GM23248 (cell line): ENCODE measurements at places on chromosomes 5 and 9.

DNA sequence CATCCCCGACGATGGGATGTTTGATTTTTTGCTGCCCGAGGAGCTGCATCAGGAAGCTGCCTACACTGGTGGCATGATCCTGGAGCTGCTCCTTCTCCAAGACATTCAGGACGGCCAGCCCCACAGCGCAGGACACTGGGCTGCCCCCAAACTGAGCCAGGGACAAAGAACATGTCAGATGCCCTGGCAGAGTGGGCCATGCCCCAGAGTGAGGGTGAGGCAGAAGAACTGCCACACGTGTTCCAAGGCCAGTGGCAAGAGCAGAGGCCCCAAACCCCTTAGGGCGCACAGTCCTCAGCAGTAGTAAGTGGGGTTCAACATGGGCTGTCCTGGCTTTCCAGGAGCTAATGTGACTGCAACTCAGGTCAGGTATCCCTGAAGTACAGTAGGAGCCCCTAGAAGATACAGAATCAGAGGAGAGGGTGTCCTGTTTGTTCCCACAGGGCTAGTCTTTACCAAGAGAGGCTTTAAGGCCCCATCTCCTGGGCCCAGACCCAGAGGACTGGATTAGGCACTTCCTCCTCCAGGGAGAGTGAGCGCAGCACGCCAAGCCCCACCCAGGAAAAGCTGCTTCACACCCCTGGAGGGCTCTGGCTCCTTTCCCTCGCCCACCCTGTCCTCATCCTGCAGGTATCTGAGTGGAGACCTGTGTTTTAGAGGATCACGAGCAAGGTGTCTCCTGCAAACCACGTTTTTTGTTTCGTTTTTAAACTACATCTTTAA, 11.1 kb downstream of the HNRNPAB start:
- no peak overlapping the region for H3K4me3 ChIP-seq
- H3K27ac ChIP-seq, result no peak overlapping the region
- no peaks in the 10 kb centered on the region for H3K4me1 ChIP-seq
- no peak for DNase-seq
- H3K36me3 ChIP-seq, result peaks cover 28% of the 10 kb centered on the region; the same call in 1 of the 2 replicates

GRCh38 chr9:131394464-131395156, 724 bp downstream of the PRRC2B start:
- peak overlapping the region; percentile 84 for H3K27ac ChIP-seq
- no peaks in the 10 kb centered on the region for H3K36me3 ChIP-seq
- H3K4me3 ChIP-seq, result peak overlapping the region; percentile 94
- peaks cover 44% of the 10 kb centered on the region for H3K4me1 ChIP-seq

DNA sequence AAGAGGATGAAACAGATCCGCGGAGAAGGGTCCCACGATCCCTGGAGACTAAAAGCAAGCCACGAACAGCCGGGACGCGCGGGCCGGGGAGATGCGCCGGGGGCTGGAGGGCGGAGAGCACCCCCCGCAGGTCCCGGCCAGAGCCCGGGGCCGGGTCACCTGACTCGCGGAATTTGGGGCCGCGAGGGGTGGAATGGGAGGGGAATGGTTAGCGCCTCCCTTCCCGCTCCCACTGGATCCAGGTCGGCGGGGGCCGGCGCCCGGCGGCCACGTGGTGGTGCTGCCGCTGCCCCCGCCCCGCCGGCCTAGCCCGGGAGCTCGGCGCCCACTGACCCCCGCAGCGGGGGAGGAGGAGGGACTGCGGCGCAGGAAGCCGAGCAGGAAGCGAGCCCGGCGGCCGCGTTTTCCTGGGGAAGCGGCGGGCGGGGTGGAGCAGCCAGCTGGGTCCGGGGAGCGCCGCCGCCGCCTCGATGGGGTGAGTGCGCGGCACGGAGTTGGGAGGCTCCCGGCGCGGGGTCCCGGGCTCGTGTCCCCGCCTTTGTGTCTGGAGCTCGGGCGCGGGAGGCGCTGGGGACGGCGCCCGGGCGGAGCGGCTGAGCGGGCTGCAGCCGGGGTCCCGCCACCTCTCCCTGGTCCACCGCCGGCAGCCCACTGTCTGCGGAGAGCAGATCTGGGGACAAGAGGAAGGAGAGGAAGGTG, at the start of gene RAI14:
Gene RAI14, plus strand, starts transcription at position 328 of the 699 bp plus-strand sequence. CDS start 30,592 bp downstream, outside the sequence.
- H3K36me3 ChIP-seq, result no peaks in the 10 kb centered on the region
- H3K4me1 ChIP-seq, result peaks cover 47% of the 10 kb centered on the region
- H3K4me3 ChIP-seq, result peak within 1 kb of the TSS; percentile 87
- no peaks in the 10 kb centered on the region for H3K27me3 ChIP-seq

GRCh38 chr5:53603009-53603687, 42.7 kb downstream of the NDUFS4 start:
- H3K27me3 ChIP-seq, result no peaks in the 10 kb centered on the region
- no peak overlapping the region for H3K4me3 ChIP-seq

DNA sequence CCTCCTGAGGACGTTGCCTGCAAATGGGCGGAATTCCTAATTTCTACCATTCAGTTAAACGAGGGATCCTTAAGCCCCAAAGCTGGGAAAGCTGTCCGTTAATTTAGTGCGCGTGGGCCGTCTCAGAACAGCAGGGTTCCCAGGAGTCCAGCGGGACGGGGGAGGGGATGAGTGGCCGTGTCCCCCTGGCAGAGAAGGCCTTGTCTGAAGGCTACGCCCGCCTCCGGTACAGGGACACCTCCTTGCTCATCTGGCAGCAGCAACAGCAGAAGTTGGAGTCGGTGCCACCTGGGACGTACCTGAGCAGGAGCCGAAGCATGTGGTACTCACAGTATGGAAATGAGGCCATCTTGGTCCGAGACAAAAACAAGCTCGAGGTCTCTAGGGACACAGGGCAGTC, 1.3 kb downstream of the BRD3OS start:
- no peak overlapping the region for H3K27ac ChIP-seq
- peak overlapping the region; percentile 80 for H3K4me3 ChIP-seq
- H3K27me3 ChIP-seq, result no peaks in the 10 kb centered on the region
- no peaks in the 10 kb centered on the region for H3K4me1 ChIP-seq
- no peak for DNase-seq
- H3K36me3 ChIP-seq, result no peaks in the 10 kb centered on the region

- peaks cover 82% of the 10 kb centered on the region for H3K36me3 ChIP-seq
- DNase-seq, result no peak
- H3K27me3 ChIP-seq, result no peaks in the 10 kb centered on the region
- peaks cover 83% of the 10 kb centered on the region for H3K4me1 ChIP-seq
Measured at GRCh38 chr5:95934207-95934804, 27.3 kb downstream of the ELL2 start.

DNA sequence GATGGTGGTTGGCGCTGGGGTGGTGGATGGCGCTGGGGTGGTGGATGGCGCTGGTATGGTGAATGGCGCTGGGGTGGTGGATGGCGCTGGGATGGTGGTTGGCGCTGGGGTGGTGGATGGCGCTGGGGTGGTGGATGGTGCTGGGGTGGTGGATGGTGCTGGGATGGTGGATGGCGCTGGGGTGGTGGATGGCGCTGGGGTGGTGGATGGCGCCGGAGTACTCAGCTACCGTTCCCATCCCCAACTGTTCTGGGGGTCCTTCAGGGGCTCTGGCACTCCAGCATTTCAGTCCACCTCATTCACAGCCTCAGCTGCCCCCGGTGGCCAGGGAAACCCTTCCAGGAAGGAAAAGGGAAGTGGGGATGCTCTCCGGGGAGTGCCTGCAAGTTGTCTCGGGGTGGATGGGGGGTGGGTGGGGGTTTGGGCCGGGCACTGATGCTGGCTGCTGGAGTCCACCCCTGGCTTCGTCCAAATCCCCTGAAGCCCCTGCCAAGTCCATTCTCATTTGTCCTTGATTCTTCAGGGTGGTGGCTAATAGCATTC, 147.3 kb upstream of the COL5A1 start:
- H3K36me3 ChIP-seq, result no peaks in the 10 kb centered on the region
- no peak for DNase-seq
- no peaks in the 10 kb centered on the region for H3K27me3 ChIP-seq
- peaks cover 35% of the 10 kb centered on the region for H3K4me1 ChIP-seq
- H3K27ac ChIP-seq, result no peak overlapping the region

DNA sequence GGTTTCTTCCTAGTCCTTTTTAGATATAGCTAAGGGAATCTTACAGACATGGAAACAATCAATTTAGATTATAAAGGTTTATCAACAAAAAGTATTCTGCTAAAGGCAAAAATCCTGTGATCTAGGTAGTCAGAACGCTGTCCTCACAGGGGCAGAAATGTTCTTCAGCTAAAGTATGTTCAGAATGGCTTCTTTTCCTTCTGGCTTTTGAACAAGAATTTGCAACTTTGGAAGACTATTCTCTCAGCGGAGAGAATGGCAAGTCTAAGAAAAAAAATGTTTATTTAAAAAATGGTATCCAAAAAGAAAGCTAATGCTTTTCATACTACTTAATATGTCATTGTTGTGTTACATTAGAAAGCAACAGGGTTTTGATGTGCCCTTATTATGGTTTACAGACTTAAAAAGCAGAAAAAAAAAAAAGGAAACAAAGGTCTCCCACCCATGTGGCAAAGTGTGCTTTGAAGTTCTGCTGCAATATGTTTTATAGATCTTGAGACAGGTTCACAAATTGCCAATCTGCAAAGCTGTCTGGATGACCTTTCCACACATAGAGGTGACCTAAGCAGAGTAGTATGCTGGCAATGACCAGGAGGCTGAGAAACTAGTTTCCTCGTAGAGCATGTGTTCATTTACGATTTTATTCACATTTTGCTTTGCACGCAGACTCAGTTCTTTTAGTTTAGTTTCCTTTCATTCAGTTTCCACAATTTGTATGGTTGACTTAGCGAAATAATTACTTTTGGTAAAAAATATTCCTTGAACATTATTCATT, 45.1 kb upstream of the PJA2 start:
- H3K27ac ChIP-seq, result peak overlapping the region; percentile 92
- H3K4me1 ChIP-seq, result peaks cover 34% of the 10 kb centered on the region
- no peaks in the 10 kb centered on the region for H3K27me3 ChIP-seq
- DNase-seq, result peak; percentile 85
- H3K4me3 ChIP-seq, result peak overlapping the region; percentile 51
- no peaks in the 10 kb centered on the region for H3K36me3 ChIP-seq

DNA sequence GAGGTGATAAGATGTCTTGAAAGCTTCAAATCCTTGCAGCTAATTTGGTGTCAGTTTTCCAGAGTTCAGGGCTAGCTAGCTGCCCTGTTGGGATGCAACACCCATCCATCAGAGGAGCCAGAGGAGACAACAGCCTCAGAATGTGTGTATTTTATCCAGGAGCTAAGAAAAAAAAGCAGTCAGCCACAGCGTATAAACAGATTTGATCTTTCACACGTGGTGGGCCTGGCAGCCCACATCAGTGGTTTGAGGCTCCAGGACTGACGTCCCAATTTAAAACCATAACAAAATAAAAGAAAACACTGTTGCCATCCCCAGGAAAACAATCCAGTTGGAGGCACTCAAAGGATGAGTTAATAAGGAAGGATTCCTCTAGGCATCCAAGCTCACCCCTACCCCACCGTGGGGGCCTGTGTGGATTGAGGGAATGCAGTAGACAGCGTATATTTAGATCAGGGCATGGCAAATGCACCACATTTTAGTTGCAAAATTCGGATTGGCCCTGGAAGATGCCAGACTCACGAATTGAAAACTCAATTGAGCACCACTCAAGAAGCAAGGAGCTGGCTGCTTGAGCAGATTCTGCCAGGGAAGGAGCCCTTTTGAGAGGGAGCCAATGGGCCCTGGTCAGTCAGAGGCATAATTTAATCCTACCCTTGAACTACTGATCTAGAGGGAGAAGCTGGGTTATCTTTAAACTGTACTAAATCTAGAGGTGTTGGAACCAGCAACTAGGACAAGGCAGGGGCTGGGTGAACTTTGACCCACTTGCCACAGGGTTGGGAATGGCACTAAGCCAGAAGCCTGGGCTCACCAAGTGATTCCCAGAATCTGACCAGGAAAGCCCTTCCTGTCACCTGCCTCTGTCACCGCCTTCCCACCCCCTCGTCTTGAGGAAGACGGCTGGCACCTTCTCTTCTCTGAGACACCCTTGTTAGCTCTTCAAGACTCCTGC, 17.5 kb downstream of the ADRA1B start:
- no peak overlapping the region for H3K4me3 ChIP-seq
- no peaks in the 10 kb centered on the region for H3K27me3 ChIP-seq
- H3K27ac ChIP-seq, result no peak overlapping the region
- no peaks in the 10 kb centered on the region for H3K36me3 ChIP-seq
- H3K4me1 ChIP-seq, result peaks cover 5% of the 10 kb centered on the region

- H3K27me3 ChIP-seq, result no peaks in the 10 kb centered on the region
Measured at GRCh38 chr5:116378777-116379121, 195.9 kb downstream of the SEMA6A start.

GRCh38 chr9:120877276-120878034, 467 bp upstream of the PHF19 start:
- H3K27ac ChIP-seq, result no peak overlapping the region
- peak; percentile 72 for DNase-seq
- no peaks in the 10 kb centered on the region for H3K4me1 ChIP-seq
- H3K36me3 ChIP-seq, result no peaks in the 10 kb centered on the region; the same call in 1 of the 2 replicates
- H3K27me3 ChIP-seq, result no peaks in the 10 kb centered on the region
- peak overlapping the region; percentile 71 for H3K4me3 ChIP-seq

GRCh38 chr9:34744295-34745221, 34.6 kb upstream of the CCL21 start:
- no peaks in the 10 kb centered on the region for H3K36me3 ChIP-seq
- H3K4me1 ChIP-seq, result peaks cover 5% of the 10 kb centered on the region
- no peak overlapping the region for H3K4me3 ChIP-seq
- no peaks in the 10 kb centered on the region for H3K27me3 ChIP-seq

- peaks cover 40% of the 10 kb centered on the region for H3K4me1 ChIP-seq
- DNase-seq, result peak; percentile 90
- H3K36me3 ChIP-seq, result no peaks in the 10 kb centered on the region
- H3K4me3 ChIP-seq, result peak overlapping the region; percentile 11; the same call in 1 of the 2 replicates
- peak overlapping the region; percentile 89 for H3K27ac ChIP-seq
Measured at GRCh38 chr5:127001621-127002296, 28.6 kb downstream of the MARCHF3 start.

- H3K36me3 ChIP-seq, result no peaks in the 10 kb centered on the region
- H3K4me3 ChIP-seq, result peak overlapping the region; percentile 60
- no peaks in the 10 kb centered on the region for H3K27me3 ChIP-seq
- H3K27ac ChIP-seq, result peak overlapping the region; percentile 98
Measured at GRCh38 chr9:124261736-124262648, 4.2 kb downstream of the NEK6 start.

GRCh38 chr5:15529821-15530220, 29.8 kb downstream of the FBXL7 start:
- H3K4me3 ChIP-seq, result no peak overlapping the region
- no peak for DNase-seq
- peaks cover 16% of the 10 kb centered on the region for H3K4me1 ChIP-seq
- H3K36me3 ChIP-seq, result 0 out of 2 replicates have a peak, but pooled peaks cover 3% of the 10 kb centered on the region
- H3K27me3 ChIP-seq, result no peaks in the 10 kb centered on the region

DNA sequence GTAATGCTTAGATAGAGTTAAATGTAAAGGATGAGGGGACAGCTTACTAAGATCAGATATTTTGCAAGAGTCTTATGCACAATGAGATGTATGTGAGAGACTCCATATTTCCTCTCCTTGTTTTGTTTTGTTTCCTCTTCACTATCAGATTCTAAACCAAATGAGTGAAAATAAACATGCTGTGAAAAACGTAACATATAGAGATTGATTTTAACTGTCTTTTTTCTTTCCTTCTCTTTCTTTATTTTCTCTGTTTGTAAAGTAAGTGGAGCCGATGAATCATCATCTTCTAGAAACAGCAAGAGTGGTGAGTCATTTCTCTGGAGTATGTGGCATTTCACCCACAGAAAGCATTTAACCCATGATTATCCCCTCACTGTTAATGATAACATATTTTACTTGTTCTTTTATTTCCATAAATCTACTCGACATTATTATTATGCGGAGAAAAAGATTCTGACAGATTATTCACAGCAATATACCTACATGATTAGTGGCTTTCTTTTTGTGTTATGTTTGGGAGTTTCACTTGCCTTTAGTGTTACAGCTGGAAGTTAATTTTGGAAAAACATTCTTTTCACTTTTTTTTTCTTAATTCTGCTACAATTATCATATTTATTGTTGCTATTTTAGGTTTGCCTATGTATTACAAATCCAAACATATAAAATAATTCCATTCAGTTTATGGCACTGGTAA, 2.1 kb upstream of the ANXA1 start:
- H3K27ac ChIP-seq, result peak overlapping the region; percentile 99
- H3K4me1 ChIP-seq, result peaks cover 41% of the 10 kb centered on the region
- peak; percentile 98 for DNase-seq
- H3K36me3 ChIP-seq, result peaks cover 3% of the 10 kb centered on the region; the same call in 1 of the 2 replicates
